ENCODE measurements at places on chromosomes 12 and 14.

GRCh38 chr12:106566771-106567170 lies 16.0 kb upstream of the RFX4 start:
- no peak for DNase-seq

DNA sequence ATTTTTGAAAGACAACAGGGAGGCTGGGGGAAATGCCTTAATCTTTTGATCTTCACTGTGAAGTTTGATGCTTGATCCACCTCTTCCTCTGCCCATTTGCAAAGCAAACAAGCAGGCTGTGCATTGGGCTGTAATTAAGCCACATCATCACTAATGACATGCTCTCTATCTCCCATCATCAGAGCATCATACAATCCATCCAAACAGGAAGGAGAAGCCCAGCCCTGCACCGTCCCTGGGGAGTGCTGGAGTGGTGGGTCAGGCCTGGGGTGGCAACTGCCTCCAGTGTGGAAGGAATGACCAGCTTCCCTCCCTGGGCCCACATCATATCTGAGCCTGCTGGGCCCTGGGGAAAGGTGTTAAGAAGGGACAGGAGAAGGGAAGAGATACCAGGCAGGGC lies 6.9 kb upstream of the KRT74 start:
- DNase-seq = no peak

DNA sequence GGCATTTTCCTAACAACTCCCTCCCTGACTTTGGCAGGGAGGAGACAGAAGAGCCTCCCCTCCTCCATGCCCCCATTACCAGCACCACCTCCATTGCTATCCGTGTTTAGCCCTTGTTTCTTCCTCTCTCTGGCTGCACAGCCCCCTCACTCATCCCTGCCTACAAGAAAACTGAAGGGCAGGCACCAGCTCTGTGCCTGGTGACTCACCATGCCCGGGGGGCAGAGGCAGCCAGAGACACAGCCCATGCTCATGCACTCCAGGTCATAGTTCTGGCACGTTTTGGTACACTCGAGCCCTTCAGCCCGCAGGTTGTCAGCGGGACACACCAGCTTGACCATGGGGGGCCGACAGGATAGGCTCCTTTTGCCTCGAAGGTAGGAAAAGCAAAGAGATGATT lies 80.4 kb downstream of the VWF start:
- no peak for DNase-seq

DNA sequence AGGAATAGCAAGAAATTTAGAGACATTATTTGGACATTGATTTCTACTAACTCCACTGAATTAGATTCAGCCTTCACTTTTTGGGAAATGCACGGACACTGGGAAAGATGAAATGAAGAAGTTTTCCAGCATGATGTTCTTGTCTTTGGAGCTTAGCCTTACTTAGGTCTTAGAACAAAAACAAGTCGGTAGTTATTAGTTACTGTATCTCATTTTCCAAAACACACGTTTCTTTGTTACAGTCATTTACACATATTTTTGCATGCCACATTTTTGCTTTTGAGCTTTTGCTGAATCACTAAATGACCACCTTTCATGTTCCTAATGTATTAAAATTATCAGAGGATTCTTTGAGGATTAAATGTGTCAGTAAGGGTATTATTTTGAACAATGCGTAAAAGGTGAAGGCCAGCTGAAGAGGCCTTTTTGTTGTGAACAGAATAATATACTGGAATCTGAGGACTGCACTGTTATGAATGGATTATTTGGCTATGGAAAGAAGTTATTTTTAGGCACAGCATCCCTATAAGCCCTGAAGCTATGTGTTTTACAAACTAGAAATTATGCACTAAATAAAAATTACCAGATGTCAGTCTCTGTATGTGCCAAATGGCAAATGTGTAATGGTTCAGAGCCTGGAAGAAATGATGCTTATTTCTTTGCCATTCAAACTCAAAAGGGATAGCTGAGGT lies 138.2 kb downstream of the SRGAP1 start:
- no peak for DNase-seq

- no peak for DNase-seq
These were observed 243.8 kb upstream of the NPAS3 start for GRCh38 chr14:32694795-32695449.

DNA sequence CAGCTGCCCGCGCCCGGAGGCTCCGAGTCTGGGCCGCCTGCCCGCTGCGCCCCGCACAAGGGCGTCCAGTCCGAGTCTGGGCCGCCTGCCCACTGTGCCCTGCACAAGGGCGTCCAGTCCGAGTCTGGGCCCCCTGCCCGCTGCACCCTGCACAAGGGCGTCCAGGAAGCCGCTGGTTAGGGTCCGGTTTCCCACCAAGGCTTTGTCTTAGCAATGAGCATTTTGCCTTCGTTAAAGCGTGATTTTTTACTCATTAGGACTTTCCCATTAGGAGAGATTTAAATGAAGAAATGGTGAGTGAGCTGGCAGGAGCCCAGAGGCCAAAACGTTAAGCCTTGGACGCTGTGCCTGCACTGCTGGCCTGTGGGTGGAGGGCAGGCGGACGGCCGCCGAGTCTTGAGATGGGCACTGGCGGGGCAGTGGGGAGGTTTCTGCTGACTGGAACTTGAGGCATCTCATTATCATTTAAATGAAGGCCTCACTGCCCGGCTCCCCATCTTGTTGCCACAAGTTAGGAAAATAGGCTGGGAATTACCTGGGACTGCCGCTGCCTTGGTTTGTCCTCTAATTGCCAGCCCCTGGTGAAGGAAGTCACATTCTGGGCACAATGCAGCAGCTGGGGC lies 36.0 kb downstream of the FBRSL1 start:
- no peak for DNase-seq

DNA sequence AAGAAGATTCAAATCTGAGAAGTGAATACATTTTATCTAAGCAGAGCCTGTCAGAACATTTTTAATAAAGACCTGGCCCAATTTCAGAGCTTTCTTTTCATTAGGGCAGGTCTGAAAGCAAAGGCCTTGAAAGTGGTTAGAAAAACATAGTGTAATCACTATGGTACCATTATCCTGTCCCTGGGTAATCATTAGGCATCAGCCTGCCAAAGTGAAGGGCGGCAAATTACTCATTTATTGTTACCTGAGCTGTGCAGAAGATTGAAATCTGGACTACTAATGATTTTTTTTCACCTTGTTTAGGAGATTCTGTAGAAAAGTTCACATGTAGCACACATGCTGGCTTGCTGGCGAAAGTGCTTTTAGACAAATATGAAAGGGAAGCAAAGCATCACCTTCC lies 92.6 kb upstream of the PRKD1 start:
- no peak for DNase-seq

DNA sequence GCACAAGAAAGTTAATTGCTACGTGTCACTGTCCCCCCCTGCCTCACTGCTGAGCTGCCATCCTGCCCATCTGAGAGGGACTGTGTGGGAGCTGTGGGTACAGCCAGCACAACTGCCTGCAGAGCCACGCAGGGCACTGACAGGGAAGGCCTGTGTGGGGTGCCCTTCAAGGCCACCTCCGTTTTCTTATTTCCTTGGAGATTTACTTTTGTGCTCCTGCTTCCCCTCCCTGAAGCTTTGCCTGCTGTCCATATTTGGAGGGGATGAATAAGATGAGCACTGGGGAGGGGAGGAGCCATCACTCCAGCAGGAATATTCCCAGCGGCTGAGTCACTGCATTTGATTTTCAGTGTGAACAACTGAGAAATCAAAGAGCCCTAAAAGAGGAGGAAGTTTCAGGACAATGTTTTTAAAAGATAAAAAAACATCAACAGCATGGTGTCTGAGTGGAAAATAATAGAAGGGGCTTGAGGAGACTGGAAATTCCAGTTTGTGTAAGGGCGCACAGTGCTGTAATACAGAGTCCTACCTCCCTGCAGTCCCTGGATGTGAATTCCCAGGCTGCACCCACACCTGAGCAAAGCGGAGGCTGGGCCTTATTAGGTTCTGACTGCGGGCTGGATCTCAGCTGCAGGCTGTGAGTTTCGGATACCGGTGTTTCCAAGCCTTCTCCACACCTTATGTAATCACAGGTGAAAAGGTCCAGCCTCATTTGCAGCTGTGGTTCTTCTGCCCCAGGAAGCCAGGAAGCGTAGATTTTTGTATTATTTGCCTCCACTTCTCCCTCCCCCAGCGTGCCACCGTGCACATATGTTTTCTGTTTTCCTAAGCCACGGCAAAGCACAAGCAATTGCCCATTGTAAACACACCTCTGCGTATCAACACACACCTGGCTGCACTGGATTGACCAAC lies 192.6 kb upstream of the BCL2L14 start:
- no peak for DNase-seq

DNA sequence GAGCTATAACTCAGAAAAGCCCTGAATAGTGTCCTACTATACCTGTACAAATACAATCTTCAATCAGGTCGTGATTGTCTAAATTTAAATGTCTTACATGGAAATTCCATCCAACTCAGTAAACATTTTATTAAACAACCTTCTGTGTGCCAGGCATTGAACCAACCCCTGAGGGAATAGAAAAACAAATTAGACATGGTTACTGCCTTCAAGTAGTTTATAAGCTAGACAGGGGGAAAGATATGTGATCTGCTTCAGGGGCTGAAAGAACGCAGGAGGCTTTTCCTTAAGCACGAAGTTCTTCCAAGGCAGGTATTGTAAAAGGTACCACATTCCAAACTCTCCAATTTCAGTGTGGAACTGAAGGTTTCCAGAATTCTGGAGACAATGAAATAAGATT lies 39.7 kb upstream of the STAB2 start:
- DNase-seq = no peak

DNA sequence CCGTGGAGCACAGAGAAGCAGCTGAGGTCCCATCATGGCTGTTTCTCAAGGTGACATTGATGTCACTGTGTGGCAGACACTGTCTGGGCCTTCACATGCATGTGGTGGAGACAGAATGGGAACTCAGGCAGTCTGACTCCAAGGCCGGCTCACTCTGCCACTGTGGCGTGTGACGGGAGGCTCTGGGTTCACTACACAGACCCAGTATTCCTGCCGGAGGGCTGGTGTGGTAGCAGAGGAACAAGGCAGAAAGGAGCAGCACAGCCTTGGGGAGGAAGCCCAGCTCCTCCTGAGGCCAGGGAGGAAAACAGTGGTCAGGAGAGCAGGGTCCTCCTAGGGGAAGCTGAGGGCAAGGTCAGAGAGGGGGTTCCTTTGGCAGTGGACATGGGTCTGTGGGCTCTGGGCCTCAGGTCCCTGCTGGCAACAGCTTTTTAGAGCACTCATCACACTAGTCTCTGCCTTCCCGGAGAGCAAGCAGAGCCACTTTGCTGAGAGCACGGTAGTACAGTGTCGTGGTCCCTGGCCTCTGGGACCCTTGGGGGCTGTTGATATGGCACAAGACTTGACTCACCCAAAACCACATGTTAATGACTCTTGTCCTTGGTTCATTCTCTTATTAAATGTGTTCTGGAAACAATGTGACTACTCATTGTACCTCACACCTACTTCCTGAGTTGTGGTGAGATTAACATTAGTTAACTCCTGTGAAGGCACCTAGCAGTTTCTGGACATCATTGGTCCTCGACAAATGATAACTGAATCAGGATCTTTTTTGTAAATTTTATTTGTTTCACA lies 21.3 kb downstream of the DCAF4 start:
- no peak for DNase-seq

- DNase-seq = no peak
These were observed 13.4 kb upstream of the CELA1 start for GRCh38 chr12:51359851-51360250.

GRCh38 chr12:10369557-10370415 lies 20.1 kb downstream of the KLRK1 start:
- no peak for DNase-seq

DNA sequence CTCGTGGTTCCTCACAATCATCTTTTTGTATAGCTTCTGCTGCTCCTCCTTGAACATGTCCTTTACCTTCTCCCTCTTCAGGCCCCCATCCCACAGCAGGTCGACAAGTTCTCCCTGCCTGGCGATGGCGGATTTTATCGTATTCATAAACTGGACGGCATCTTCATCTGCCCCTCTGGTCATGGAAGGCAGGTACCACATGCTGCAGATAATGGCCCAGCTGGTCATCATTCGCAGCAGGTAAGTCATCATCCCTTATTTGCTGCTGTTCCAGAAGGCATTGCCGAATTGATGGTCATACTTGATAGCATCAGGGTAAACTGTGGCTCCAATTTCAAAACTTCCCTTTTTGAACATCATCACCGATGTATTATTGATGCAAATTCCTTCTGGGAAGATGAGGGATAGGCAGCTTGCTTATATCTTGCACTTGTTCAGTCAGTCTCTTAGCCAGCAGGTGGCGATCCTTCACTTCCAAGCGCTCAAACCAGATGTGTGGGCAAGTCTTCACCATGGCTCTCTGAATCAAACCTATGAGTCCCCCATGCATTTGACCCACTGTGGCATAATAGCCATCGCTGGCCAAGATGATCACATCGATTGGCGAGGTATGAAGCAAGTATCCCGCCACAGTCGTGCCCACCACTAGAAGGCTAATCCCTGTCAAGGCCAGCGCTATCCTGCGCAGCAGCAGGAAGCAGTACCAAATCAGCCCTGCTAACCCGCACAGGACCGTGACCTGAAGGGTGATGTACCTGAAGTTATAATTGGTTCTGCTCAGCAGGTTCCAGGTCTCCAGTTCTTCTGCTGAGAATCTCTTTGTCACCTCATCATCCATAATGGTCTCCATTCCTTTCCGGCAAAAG lies 381.5 kb upstream of the STXBP6 start:
- DNase-seq = no peak

GRCh38 chr12:76455582-76456345 lies 103.8 kb downstream of the OSBPL8 start:
- DNase-seq = peak; percentile 14

DNA sequence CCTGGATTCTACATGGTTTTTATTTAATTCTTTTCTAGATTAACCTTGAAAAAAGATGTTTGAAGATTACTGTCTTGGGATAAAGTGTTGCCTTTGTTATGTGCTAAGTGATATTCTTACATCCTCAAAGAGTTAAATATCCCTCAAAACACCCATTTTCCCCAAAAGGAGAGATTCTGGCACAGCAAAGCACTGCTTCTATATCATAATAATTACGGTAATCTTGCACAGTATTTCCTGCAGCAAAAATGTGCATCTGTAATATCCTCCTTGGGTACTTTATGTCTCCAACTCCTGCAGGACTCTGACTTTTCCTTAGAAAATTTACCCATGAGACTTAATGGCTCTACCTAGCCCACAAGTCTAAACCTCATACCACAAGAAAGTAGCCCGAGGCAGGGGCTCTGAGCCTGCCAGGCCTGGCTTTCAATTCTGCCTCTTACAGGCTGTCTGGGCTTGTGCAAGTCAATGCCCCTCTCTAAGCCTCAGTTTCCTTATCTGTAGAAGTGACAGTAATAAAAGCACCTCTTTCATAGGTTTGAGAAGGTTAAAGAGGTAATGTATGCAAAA lies 45.8 kb downstream of the SVOP start:
- DNase-seq = no peak

GRCh38 chr12:98780261-98780660 lies 135.2 kb downstream of the APAF1 start:
- no peak for DNase-seq

All from K562 (cell line).